ENCODE measurements at places on chromosomes 5 and 9. TPM values are rescaled to one million over a fixed set of nuclear protein-coding genes. Genes with fewer than 3 reads are reported as not detected.
A peak's percentile ranks its signal among the peaks of the same experiment; 100 is the strongest.

DNA sequence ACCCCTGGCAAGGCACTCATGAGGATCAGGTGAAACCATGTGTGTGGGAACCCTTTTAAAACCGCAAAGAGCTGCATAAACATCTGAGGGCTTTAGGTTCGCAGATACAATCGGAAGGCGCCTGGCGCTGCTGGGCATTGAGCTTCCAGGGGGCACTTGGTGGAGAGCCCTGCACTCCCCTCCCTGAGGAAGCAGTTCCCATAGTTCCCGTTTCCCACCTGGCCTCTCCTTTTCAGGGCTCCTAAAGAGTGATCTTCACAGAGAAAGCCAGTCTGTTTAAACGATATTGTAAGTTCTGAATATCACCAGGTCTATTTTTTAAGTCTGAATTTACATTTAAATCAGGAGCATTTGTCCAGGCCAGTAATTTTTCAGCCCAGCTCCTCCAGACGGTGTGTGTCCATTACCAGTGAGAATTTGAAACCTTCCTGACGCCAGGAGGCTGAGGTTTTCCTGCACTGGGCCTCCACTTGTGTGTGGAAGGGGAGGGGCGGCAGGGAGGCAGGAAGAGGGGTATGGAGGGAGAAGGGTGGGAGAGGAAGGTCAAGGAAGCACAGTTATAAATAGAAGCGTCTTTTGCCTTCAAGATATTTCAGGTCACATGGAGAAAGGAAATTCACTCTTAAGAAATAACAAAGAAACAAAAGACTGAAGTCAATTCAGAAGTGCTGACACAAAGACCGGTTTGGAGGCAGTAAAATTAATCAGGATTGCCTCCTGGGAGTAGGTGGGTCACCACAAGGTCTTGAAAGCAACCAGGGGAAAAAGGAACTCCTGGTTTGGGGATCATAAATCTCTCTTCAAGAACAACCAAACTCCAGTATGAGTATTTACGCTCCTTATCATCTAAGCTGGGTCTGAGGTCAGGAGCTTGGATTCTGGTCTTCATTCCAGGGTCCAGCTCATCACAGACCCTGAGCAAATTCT lies 14.3 kb upstream of the MGAT1 start:
- no peak for DNase-seq

TSSK1B gene
- not detected for total RNA-seq

DNA sequence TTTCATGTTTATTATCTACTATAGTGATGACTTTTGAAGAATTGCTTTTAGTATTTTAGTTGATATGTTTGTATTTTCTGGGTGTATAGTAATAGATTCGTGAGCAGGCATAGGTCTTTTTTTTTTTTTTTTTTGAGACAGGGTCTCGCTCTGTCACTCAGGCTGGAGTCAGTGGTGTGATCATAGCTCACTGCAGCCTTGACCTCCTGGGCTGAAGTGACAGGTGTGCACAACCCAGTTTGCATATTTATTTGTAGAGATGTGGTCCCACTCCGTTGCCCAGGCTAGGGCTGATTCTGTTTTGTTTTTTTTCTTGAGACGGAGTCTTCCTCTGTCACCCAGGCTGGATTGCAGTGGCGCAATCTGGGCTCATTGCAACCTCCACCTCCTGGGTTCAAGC lies 11.9 kb downstream of the ERBIN start:
- DNase-seq = no peak

GDF9 gene
- total RNA-seq = 1.1 TPM

DNA sequence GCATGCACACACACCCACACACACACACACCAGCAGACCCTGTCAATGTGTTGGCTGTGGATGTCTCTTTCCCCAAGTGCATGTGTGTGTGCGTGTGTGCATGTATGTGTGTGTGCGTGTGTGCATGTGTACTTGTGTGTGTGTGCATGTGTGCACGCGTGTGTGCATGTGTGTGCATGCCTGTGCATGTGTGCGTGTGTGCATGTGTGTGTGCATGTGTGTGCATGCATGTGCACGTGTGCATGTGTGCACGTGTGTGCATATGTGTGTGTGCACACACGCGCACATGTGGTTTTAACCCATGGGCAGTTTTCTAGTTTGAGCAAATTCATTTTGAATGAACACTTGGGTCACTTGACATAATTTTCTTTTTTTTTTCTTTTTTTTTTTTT lies 268.8 kb upstream of the IRX1 start:
- DNase-seq = no peak

PLEKHG4B gene
- not detected for total RNA-seq

- peak; percentile 41 for DNase-seq
These were observed 136.1 kb upstream of the DMAC1 start for GRCh38 chr9:7935681-7936080.

DNA sequence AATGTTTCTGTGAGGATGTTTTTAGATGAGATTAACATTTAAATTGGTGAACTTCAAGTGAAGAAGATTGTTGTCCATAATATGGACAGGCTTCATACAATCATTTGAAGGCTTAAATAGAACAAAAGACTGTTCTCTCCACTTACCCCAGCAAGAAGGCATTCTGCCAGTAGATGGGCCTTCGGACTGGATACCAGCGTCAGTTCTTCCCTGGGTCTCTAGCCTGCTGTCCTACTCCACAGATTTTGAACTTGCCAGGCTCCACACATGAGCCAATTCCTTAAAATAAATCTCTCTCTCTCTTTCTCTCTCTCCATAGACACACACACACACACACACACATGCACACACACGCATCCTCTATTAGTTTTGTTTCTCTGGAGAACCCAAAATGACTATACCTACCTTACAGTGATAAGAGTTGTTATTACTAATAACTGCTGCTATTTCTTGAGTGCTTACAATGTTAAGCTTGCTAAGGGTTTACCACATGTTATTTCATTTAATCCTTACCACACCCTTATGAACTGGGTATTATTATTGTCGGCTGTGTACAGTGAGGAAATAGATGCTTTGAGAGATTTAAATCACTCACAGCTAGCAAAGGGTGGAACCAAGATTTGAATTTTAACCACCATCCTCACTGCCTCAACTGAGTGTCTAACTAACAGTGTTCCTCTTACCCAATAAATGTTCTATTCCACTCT lies 19.8 kb upstream of the IQGAP2 start:
- no peak for DNase-seq

DNA sequence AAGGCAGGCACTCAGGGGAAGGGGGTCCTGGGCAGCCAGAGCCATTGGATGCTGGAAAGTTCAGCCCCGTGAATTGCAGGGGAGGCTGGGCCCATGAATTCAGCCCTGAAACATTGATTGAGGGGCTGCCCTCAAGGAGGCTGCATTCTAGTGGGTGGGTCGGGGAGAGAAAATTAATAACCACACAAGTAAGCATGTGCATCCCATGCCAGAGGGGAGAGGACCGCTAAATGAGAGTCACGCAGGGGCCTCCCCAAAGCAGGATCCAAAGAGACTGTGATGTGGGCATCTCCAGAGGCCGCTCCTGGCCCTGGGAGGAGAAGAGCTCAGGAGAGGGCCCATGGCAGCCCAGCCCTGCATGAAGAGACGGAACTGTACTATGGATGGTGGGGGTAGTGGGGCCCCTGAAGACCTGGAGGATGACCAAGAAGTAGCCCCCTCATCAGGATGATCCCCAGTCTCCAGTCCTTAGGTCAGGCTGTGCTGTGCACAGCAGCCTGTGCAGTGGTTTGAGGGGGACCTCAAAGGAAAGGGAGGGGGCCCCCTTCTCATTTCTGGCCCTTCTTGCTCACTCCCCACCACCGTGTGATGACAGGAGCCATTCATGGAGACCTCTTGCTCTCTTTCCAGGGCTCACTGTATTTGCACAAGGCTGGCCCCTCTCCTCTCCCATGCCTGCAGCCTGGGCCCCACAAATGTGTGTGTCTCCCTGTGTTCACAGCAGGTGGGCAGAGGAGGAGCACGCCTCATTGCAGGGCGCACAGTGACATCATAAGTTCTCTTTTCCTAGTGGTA lies 233.6 kb upstream of the IRX1 start:
- DNase-seq = no peak

SOX30 gene
- total RNA-seq = 0.14 TPM

GOLM1 gene
- not detected for total RNA-seq

- no peak for DNase-seq
These were observed 48.7 kb downstream of the DNAJC21 start for GRCh38 chr5:34977934-34978613.

TNPO1 gene
- 86.4 TPM for total RNA-seq

- no peak for DNase-seq
These were observed 4.1 kb downstream of the CFAP95 start for GRCh38 chr9:69824499-69825252.

- DNase-seq = no peak
These were observed 660.8 kb downstream of the TLE1 start for GRCh38 chr9:81028504-81028903.

DNA sequence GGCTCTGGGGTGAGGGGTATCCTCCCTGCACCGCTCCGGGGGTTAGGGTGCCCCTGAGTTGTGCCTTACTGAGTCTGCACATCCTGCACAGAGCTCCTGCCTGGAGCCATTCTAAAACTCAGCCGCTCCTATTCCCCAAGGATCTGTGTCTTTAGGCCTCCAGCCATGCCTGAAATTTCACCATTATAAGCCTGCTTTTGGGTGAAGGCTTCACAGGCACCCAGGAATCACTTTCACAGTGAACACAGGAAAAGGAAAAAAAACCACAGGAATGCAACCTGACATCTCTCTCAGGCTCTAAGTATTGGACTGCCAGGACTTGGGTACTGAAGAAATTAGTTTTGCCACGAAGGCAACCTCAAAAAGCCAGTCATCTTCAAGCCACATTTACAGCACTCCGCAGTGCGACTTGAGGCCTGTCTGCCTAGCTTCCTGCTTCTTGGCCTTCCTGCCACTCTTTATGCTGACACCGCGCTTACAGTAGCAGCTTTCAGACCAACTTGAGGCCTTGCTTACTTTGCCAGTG lies 30.9 kb downstream of the GALNT10 start:
- DNase-seq = peak; percentile 49

DNA sequence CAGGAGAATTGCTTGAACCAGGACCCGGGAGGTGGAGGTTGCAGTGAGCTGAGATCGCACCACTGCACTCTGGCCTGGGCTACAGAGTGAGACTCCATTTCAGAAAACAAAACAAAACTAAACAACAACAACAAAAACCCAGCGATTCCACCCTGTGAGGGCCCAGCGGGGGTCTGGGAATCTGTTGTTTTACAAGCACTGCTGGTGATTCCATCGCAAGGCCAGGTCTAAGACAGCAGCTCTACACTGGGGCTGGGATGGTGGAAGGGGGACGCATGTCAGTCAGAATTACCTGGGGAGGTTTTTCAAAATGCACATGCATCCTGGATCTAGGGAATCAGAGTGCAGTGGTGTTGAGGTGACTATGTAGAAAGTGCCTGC lies 90.9 kb downstream of the ANKRD55 start:
- DNase-seq = no peak

DNA sequence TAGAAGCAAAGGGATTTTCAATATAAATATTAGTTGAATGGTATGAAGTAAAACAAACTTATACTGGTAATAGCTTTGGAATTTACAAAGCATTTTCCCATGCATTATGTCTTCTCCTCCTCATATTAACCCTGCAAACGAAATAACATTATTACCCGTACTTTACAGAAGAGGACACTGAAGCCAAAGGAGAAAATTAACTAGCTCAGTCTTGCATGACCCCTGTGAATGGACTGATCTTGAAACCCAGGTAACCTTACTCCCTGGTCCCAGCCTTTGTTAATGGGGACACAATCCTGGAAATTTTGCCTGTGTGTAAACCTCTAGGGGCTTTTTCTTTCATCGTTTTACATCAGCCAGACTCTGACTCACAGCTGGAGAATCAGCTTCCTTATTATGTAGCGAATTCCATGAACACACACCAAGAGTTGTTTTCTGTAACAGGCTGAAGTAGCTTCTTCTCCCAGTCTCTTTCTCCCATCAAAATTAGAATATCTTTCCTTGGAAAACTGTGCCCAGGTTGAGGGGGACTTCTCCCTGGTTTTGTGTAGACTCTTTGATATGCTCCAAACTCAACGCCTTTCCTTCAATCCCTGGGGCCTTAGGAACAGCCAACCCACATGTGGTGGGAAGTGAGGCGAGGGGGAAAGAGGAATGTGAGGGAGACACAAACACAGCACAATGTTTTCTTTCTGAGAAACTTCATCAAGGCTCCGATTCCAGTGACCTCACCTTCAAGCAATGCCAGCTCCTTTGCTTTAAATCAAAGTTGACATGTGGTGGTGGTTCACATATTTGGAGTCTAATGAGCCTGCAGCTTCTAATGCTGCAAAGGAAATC lies 480.9 kb upstream of the PAPPA start:
- DNase-seq = no peak

DNA sequence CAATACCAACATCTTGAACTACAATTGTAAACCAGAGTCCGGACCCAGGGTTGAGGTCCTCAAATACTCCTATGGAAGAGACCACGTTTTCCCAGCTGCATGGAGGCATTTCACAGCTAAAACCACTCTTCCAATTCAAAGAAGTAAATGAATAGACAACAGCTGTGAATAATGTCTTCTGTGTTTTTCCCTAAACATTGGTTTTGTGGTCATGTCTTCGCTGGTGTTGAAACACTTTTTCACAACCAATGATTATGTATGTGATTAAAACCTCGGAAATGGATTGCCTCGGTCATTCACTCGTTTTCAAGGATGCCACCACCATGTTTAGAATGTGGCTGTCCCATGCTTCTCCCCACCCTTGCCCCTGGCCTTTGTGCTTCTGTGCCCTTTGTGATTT lies 9.4 kb upstream of the TENT4A start:
- DNase-seq = no peak

GRM6 gene
- total RNA-seq = not detected

DNA sequence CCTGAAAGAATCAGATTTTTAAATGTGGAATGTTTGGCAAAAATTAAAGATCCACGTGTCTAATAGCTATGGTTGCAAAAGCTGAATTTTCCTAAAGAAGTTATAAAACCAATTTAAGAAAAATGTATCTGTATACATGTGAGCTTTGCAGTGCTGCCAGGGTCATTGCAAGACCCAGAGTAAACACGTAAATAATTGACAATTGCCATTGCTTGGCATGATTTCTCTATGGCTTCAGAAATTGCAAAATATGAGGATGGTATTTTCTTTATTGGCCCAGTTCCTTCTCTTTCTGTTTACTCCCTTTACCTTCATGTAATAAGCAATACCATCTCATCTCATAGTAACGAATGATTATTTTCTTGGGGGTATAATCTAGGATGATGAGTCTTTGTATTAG lies 123.9 kb downstream of the ERCC6L2 start:
- DNase-seq = no peak

DNA sequence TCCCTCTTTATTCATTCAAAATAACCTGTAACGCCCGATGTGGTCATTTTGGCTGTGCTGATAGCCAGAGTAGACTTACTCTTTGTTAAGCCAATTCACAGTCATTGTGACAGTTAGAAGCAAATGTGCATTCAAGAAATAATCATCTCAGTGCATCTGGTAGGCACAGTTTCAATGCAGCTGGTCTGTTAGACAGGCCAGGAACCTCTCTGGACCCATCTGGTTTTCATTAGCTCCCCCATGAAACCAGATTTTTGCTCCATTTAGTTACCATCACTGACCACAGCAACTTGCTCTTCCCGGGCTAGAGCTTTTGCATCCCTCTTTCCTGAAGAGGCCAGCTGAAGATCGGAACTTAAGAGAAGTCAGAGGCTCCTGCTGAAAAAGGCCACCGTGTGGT lies 284.2 kb downstream of the NSG2 start:
- DNase-seq = no peak
